HS-27A (cell line): ENCODE measurements at places on chromosomes 11 and 22.

DNA sequence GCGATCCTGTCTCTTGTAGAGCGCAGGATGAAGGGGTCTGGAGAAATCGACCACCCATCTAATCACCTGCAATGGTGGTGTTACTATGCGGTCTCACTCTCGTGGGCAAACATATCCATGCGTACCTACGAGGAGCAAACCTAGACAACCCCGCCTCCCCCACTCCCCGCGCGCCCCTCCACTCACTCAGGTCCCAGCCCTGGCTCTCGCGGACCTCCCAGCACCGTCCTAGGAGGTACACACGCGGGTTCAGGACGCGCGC, 887 bp downstream of the TRPC6 start:
- no peak for DNase-seq

GRCh38 chr22:46087816-46088277, 62.5 kb upstream of the PPARA start:
- peak; percentile 36 for DNase-seq

GRCh38 chr22:43944670-43945430, 10.4 kb upstream of the SAMM50 start:
- no peak for DNase-seq

GRCh38 chr22:35335936-35336781, 36.5 kb downstream of the TOM1 start:
- DNase-seq: no peak

- no peak for DNase-seq
Measured at GRCh38 chr11:6216501-6216900, 11.1 kb downstream of the C11orf42 start.

GRCh38 chr11:85628771-85629341, 463 bp downstream of the TMEM126B start:
- no peak for DNase-seq

DNA sequence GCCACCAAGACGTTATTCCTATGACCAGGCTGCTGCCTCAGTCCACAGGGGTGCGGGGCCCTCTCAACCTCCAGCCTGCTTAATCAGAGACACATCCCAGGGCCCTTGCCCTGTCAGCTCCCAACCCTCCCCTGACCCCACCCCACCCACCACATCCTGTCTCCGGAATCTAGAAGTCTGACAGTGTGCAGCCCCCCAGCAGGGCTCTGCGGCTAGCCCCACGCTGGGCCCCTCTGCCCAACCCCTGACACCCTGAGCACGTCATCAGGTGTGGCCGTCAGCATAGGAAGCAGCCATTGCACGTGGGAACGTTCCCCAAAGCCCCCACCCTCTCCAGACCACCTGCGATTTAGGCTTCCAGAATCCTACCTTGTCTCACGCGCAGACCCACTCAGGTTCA, 34.3 kb upstream of the IGSF9B start:
- DNase-seq: no peak

GRCh38 chr11:79708319-79708932, 267.6 kb upstream of the TENM4 start:
- peak; percentile 24 for DNase-seq

- no peak for DNase-seq
Measured at GRCh38 chr22:28180804-28181731, 262.0 kb upstream of the PITPNB start.

DNA sequence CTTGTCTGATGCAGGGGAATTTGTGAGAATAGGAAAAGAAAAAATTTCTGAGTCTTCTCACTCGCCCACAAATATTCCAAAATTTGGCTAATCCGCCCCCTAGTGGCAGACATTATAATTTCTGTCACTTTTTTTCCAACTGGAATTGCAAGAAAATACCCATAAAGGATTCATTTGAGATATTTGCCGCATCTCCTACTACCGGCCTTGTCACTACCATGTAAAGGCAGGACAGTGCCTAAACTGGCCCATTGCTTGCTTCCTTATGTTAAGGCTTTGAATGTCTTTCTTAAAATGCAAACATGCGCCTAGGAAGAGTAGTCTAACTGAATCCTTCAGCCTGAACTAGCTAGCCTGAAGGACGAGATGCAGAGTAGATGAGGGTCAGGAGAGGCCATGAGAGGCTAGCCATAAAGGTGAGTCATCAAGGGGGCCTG, 9.3 kb upstream of the CEP295 start:
- no peak for DNase-seq

GRCh38 chr11:130449996-130450769, 1.7 kb downstream of the ADAMTS15 start:
- DNase-seq: no peak

DNA sequence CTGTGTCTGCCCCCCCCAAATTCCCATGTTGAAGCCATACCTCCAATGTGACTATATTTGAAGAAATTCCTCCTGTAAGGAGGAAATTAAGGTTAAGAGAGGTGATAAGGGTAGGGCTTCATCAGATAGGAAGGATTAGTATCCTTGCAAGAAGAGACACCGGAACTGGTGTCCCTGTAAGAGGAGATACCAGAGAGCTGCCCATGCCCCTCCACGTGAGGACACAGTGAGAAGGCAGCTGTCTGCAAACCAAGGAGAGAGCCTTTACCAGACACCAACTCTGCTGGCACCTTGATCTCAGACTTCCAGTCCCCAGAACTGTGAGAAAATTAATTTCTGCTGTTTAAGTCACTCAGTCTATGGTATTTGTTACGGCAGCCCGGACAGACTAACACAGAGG, 109.3 kb downstream of the ARFGAP2 start:
- no peak for DNase-seq

- DNase-seq: no peak
Measured at GRCh38 chr11:33946930-33947329, 55.1 kb upstream of the LMO2 start.

GRCh38 chr11:128522943-128523518, 64.3 kb downstream of the ETS1 start:
- no peak for DNase-seq

DNA sequence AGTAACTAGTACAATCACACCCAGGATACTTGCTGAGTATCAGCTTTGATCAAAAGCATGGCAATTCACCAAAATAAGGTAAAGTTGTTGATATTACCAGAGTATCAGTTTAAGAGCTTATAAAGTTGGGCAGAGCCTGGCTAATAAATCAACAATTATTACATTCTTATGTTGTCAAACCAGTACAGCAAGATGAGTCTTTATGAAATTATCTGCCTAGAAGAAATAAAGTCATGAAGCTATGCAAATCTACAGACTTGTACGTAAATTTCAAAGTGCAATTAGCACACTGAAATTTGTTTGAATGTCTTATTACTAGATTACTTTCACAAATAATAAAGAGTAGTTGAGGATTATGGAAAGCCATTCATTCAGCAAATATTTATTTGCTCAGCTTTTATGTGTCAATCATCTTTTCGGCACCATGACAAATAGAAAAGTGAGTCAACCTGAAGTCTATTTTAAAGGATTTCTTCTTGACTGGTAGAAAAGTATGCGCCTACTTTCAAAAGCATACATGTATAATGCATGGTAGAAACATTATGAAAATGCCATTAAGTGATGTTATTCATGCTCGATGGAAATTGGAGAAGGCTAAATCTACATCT, 5.0 kb upstream of the ANO3 start:
- no peak for DNase-seq

DNA sequence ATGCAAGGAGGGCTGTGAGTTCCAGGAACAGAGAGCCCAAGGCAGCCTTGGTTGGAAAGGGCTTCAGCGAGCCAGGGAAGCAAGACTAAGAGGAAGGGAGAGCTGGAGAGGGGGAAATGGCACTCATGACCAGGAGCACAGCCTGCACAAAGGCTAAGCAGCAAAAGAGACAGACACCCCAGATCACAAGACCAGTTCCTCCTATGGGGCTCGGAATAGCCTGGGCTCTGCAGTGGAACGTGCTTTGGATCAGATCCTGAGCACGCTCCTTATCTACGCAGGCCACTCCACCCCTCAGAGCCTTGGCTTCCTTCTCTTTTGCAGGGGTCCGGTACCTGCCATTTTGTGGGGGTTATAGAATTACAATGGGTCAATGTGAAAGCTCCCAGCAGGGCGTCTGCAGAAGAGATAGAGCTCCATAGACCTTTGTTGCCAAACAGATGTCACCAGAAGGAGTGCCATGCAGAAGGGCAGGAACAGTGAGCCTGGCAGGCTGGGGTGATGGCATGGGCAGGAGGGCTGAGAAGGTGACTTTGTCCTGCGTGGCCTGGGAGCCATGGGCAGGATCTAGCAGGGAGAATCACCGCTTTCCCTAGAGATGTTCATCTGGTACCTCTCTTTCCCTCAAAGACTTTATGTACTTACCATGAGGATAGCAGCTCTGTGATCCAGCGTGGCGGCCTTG, 33.8 kb downstream of the ZC3H7B start:
- no peak for DNase-seq

DNA sequence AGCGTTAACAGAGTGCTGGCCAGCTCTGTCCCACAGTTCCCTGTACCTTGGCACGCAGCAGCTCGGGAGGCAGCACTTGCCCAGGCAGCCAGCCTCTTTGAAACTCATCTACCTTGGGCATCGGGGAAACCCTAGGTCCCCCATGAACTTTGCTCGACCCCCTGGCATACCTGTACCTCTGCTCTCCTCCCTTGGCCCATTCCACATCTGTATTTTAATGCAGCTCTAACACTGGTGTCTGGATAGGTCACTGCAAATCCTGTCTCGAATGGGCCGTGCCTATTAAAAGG, 304.1 kb downstream of the TBC1D22A start:
- no peak for DNase-seq
